ENCODE measurements at places on chromosomes 2 and 18.

DNA sequence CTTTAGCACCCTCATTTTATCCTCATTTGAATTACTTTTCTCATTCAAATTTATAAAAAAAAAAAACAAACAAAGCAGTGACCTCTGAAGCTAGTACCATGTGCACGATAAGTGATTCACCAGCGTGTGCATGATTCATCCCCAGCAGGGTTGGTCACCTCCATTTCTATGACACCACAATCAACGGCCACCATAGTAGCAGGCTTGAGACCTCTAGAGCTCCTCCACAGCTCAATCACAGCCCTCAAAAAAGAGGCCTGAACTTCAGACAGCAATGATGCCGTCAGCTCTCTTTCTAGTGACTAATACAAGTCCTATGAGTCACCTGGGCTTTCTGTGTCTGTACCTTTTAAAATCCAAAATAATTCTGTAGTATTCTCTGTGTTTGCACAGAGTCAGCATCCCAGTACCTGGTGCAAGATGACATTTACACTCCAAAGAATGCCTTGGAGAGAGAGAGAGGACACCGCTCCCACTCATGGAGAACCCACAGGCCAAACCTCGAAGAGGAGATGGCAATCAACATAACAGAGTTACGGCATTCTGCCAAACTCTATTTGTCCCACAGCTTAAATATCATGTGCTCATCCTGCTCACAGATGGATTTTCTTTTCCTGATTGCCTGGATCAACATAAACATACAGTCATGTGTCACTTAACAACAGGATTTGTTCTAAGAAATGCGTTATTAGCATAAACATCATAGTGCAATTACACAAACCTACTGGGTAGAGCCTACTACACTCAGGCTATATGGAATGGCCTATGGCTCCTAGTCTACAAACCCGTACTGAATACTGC is 58.7 kb downstream of the L3MBTL4 start:
- peak; percentile 92 for DNase-seq

DNA sequence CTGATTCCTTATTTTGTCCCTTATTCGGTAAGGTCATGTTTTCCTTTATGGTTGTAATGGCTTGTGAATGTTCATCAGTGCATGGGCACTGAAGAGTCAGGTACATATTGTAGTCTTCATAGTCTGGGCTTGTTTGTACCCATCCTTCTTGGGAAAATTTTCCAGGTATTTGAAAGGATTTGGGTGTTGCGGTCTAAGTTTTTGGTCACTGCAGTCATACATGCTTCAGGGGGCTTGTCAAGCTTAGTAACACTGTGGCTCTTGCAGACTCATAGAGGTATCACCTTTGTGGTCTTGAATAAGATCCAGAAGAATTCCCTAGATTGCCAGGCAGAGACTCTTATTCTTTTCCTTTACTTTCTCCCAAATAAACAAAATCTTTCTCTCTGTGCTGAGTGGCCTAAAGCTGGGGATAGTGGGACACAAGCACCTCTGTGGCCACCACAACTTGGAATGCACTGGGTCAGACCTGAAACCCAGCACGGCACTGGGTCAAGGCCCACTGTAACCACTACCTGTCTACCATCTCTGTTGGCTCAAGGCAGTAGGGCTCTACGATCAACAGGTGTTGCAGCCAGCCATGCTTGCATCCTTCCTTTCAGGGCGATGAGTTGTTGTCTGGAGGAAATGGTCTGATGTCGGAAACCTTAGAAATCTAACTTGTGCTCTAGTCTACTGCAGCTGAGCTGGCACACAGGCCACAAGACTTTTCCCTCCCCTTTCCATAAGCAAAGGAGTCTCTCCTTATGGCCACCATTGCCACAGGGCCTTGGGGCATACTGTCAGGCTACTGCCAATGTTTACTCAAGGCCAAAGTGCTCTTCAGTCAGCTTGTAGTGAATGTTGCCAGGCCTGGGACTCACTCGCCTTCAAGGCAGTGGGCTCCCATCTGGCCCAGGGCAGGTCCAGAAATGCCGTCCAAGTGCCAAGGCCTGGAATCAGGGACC is 21.5 kb downstream of the IL1RN start:
- DNase-seq = no peak

GRCh38 chr2:68134120-68134519 is 23.6 kb upstream of the PNO1 start:
- DNase-seq = no peak

GRCh38 chr2:200661477-200661876 is 75.7 kb downstream of the AOX1 start:
- no peak for DNase-seq

DNA sequence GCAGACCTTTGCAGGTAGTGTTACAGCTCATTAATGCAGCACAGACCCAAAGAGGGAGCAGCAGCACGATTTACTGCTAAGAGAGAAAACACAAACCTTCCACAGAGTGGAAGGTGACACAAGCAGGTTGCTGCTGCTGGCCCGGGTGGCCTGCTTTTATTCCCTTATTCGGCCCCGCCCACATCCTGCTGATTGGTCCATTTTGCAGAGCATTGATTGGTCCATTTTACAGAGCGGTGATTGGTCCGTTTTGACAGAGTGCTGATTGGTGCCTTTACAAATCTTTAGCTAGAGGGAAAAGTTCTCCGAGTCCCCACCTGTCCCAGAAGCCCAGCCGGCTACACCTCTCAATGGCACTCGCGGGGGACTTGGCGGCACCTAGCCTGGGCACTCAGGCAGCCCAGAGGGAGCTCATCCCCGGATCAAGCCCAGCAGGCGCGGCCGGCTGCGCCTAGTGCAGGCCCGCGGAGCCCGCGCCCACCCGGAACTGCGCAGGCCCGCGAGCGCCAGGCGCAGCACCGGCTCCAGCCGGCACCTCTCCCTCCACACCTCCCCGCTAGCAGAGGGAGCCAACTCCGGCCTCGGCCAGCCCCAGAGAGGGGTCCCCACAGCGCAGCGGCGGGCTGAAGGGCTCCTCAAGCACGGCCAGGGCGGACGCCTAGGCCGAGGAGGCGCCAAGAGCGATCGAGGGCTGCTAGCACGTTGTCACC is 825.6 kb upstream of the HS6ST1 start:
- DNase-seq = no peak

DNA sequence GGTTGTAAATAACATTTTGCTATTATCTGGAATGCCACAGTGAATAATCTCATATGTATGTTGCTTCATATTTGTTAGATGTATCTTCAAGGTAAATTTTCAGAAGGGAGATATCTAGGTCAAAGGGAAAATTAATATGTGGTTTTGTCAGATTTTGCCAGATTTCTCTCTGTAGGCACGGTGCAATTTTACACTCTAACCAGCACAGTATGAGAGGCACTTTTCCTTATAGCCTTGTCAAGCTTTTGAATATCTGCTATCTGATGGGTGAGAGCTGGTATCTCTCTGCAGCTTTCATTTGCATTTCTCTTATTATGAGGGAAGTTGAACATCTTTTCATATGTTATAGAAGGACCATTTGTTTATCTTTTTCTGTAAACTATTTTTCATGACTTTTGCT is 175.7 kb upstream of the PGAP1 start:
- no peak for DNase-seq

- DNase-seq = peak; percentile 31
Measured at GRCh38 chr2:117536139-117536538, 278.4 kb upstream of the DDX18 start.

- DNase-seq = no peak
Measured at GRCh38 chr2:8957628-8958027, 45.9 kb downstream of the MBOAT2 start.

GRCh38 chr2:217900010-217900779 is 102.6 kb downstream of the TNS1 start:
- DNase-seq = no peak

- no peak for DNase-seq
Measured at GRCh38 chr18:41973983-41974382, 18.9 kb downstream of the PIK3C3 start.

GRCh38 chr2:102021779-102022178 is 30.0 kb downstream of the IL1R2 start:
- no peak for DNase-seq

DNA sequence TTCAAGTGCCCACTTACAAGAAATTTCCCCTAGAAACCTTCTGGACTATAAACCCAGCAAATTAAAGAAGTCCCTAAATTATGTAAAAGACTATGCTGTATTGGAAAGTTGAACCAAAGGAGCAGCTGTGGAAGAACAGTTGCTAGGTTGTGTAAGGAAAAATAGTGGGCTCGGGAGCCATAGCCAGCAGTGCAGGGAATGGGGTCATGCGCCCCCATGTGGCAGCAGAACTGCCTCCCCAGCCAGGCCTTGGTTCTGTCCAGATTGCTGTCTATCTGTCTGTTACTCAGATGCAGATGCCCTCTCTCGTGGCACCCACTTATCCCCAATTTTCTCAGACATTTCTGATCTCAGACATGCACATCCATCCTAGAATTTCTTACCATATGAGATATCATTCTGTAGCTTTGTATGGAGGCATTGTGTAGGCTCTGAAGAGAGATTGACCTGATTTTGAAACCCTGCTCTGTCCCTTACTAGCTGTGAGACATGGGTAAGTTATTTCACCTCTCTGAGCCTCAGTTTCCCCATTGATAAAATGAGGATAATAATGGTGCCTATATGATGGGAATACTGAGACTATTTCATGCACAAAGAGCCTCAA is 258.3 kb downstream of the SS18 start:
- peak; percentile 36 for DNase-seq

DNA sequence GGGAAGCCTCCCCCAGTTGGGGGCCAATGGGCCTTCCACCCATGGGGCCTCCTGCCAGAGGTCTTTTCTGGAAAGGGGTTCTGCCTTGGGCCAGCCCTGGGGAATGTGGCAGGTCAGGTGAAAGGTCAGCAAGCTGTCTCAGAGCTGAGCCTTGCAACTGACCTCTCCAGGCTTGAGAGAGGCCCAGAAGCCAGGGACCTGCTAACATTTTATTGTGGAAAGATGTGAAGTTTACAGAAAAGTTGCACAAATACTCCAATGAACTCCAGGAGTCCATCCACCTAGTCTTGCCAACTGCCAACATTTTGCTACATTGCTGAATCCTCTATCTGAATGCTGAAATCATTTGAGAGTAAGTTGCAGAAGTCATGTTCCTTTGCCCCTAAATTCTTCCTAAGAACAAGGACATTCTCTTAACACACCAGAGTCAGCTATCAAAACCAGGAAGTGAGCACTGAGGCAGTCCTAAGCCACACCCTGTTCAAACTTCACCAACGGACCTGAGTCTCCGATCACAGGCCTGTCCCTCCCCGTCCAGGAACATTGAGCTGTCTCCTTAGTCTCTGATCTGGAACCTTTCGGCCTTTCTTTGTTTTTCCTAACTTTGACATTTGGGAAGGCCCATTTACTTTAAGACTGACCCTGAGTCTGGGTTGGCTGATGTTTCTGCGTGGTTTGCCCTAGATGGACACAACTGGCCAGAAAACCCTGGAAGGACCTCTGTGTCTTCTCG is 4.0 kb downstream of the SNORC start:
- no peak for DNase-seq

GRCh38 chr2:66437109-66437690 is 2.3 kb downstream of the MEIS1 start:
- DNase-seq = no peak

DNA sequence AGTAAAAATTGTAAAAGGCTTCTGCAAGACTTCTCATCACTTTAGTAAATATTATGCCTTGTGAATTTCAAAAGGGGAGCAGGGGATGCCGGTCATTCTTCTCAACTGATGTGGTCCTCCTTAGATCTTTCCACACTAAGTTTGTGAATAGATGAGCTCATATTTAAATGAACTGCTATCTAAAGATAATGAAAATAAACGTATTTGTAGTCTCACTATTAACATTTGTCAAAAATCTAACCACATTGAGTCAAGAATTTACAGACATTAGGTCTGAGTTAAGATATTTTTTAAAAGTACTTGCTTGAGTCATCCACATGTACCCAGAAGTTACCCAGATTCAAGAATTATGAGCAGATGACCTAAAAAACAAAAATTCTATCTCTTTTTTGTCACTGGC is 6.5 kb downstream of the PRPF40A start:
- no peak for DNase-seq

DNA sequence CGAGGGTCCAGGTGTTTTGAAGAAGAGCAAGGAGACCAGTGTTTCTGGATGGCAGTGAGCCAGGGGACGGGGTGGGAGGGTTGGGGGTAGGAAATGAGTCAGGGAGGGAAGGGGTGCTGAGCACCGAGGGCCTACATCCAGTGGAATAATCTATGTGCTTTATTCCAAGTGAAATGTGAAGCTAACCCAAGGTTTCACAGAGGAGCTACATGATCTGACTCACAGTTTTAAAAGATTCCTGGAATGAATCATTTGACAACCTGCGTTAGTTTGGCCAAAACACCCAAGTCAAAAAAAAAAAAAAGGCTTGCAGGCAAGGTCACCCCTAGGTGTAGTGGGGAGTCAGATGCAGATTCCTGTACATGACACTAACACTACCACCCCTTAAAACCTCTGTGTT is 419.7 kb upstream of the MEX3C start:
- peak; percentile 53 for DNase-seq

DNA sequence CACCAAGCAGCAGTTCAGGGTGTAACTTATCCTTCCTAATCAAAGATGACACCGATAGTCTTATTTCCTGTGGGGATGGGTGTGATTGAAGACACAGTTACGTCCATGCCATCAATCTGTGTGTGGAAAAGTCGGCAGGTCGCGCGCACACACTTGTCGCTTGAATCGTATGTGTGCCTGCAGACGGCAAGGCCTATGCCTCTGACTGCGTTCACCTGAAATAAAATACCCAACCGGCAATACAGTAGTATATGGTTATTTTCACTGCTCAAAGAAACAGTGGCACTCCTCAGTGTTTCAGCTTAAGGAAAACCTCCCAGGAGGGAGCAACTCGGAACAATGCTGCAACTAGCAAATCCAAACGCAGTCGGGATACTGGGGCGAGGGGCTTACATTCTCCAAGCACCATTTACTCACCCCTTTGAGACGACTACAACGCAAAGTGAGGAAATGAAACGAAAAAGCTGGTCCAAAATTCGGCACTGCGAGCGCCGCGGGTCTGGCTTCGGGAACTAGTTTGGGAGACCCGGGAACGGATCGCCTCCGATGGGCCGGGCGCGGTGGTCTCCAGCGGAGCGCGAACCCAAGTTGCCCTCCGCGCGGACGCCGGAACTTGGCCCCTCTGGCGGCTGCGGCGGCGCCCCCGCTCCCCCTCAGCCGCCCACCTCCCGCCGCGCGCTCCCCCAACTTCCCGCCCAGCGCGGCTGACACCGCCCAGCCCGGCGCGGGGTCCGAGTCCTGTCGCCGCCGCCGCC is 675 bp downstream of the PRKD3 start:
- peak; percentile 33 for DNase-seq

- no peak for DNase-seq
Measured at GRCh38 chr18:9552191-9552590, 62.2 kb downstream of the PPP4R1 start.

All from urothelium cell line (cell line).